ENCODE measurements at places on chromosomes 1 and 21. TPM values are rescaled to one million over a fixed set of nuclear protein-coding genes. Genes with fewer than 3 reads are reported as not detected.
A peak's percentile ranks its signal among the peaks of the same experiment; 100 is the strongest.

DNA sequence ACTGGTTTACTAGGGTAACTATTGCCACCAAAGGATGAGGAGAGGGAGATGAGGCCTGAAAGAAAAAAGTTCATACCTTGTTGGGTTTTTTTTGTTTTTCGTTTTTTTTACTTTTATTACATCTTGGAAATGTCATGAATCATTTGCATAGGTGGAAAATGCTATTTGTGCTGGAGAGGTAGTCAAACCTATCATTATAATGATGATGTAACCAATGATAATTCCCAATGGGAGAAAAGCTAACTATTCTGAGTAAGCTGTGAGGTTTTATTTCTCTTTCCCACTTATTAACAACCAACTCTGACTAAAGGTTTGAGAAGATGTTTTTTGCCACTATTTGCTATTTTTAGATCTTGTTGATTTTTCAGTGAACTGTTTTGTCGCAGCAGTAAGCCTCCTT is 29.0 kb downstream of the SH3GLB1 start:
- no peak overlapping the region for H3K27ac ChIP-seq
- no peaks in the 10 kb centered on the region for H3K4me1 ChIP-seq
- DNase-seq, result no peak
- H3K36me3 ChIP-seq, result peaks cover 40% of the 10 kb centered on the region
- no peaks in the 10 kb centered on the region for H3K27me3 ChIP-seq

Gene COL11A1
- 0.86 TPM for total RNA-seq

DNA sequence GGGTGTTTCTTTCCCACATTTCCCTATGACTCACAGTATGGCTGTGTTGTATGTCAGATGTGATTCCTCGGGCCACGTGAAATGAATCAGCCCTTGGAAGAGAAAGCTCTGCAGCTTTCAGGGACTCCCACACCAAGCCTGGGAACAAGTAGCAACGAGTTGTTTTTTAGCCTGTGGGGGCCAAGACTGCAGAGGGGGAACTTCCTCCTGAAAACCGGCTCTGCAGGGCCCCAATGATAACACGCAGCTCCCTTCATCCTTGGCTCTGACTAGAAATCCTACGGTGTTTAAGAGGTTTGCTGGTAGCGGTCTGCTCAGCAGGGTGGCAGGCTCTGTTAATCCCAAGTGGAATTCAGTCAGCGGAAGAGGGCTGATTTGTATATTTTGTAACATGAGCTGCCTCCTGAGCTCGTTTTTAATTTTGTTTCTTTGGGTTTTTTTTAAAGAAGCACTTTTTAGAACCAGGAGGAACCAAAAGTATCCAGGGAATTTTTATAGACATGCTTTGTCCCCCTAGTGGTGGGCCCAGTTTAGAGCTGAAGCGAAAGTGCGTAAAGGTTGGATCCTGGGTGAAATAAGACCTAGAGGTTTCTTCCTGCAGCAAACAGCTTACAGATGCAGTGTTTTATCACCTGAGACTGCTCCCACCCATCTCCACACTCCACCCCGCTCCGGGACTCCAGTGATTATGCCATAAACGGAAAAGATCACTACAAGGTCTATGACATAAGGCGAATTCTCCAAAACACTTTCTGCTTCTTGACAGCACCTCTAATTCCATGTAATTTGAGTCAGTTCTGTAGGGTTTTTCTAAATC is 48.8 kb downstream of the LAMC2 start:
- no peaks in the 10 kb centered on the region for H3K36me3 ChIP-seq
- no peaks in the 10 kb centered on the region for H3K27me3 ChIP-seq
- DNase-seq, result peak; percentile 83
- H3K27ac ChIP-seq, result peak overlapping the region; percentile 68

GRCh38 chr1:7373876-7374562 is 397.1 kb upstream of the VAMP3 start:
- no peak overlapping the region for H3K4me3 ChIP-seq
- no peaks in the 10 kb centered on the region for H3K36me3 ChIP-seq
- no peaks in the 10 kb centered on the region for H3K4me1 ChIP-seq
- peak; percentile 28 for DNase-seq

Gene HES3
- total RNA-seq, result not detected

- no peaks in the 10 kb centered on the region for H3K36me3 ChIP-seq
- DNase-seq, result peak; percentile 4
- H3K27me3 ChIP-seq, result no peaks in the 10 kb centered on the region
- no peak overlapping the region for H3K4me3 ChIP-seq
- no peak overlapping the region for H3K27ac ChIP-seq
- no peaks in the 10 kb centered on the region for H3K4me1 ChIP-seq
These were observed 329.9 kb upstream of the GREM2 start for GRCh38 chr1:240941701-240942370.

DNA sequence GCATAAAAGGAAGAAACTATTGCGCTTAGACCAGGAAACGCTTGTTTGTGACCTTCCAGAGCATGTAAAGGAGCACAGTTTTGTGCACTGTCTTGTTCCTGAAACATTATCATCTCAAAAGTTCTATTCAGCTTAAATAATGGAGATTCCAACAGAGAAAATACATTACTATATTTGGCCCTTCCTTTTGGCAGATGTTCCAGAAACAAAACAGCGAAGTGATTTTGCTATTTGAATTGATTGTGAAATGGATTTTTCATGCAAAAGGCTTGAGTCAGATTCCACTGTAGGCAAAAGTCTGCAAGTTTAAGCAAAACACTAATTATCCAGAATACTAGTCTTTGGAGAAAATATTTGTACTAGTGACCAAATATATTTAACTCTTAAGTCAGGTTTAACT is 80.3 kb upstream of the PTBP2 start:
- H3K4me3 ChIP-seq, result no peak overlapping the region
- peak; percentile 58 for DNase-seq
- no peak overlapping the region for H3K27ac ChIP-seq
- no peaks in the 10 kb centered on the region for H3K27me3 ChIP-seq
- H3K36me3 ChIP-seq, result no peaks in the 10 kb centered on the region
- peaks cover 11% of the 10 kb centered on the region for H3K4me1 ChIP-seq

Gene CD34
- 44.8 TPM for total RNA-seq

Gene DNAH14
- 61.3 TPM for total RNA-seq

DNA sequence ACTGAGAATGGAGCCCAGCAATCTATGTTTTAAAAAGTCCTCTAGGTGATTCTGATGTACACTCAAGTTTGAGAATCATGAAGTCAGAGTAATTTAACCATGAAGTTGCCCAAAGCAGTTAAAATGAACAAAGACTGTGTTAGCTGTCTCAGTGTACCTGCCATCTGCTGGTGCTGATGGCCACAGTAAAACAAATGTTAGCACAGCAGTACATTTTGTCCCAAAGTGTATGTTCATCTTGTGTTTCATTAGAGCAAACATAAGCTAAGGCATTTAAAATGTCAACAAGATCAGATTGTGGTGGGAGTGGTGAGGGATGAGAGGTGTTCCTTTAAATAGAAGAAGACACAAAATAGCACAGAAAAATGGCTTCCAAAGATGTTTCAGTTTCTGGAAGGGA is 31.1 kb downstream of the FYB2 start:
- no peaks in the 10 kb centered on the region for H3K36me3 ChIP-seq
- H3K4me3 ChIP-seq, result no peak overlapping the region
- peaks cover 8% of the 10 kb centered on the region for H3K4me1 ChIP-seq
- no peak overlapping the region for H3K27ac ChIP-seq
- no peaks in the 10 kb centered on the region for H3K27me3 ChIP-seq

- H3K4me3 ChIP-seq, result no peak overlapping the region
- DNase-seq, result no peak
- no peaks in the 10 kb centered on the region for H3K27me3 ChIP-seq
- no peaks in the 10 kb centered on the region for H3K4me1 ChIP-seq
These were observed 18.9 kb upstream of the SCAF4 start for GRCh38 chr21:31750843-31751242.

- H3K27ac ChIP-seq, result peak overlapping the region; percentile 86
- no peaks in the 10 kb centered on the region for H3K36me3 ChIP-seq
- peaks cover 9% of the 10 kb centered on the region for H3K4me1 ChIP-seq
- H3K27me3 ChIP-seq, result peaks cover 5% of the 10 kb centered on the region
- DNase-seq, result no peak
These were observed 1.1 kb downstream of the DENND2D start for GRCh38 chr1:111199329-111199728.

DNA sequence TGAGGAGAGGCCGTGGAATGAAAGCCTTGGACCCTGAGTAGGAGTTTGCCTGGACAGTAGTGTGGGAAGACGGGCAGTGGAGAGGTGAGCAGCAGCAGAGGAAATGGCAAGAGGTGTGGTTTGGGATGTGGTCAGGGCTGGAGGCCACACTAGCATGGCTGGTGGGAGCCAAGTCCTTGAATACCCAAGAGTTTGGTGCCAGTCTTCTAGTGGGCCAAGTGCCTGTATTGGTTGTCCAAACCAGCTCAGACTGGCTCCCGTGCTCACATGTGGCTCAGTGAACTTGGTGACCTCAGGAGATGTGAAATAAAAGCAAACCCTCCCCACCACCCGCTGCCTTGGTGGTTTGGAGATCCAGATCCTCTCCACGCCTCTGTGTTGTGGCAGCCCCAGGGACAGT is 2.4 kb downstream of the GUCA2A start:
- H3K36me3 ChIP-seq, result no peaks in the 10 kb centered on the region
- H3K4me1 ChIP-seq, result peaks cover 11% of the 10 kb centered on the region
- DNase-seq, result no peak
- H3K27me3 ChIP-seq, result no peaks in the 10 kb centered on the region

DNA sequence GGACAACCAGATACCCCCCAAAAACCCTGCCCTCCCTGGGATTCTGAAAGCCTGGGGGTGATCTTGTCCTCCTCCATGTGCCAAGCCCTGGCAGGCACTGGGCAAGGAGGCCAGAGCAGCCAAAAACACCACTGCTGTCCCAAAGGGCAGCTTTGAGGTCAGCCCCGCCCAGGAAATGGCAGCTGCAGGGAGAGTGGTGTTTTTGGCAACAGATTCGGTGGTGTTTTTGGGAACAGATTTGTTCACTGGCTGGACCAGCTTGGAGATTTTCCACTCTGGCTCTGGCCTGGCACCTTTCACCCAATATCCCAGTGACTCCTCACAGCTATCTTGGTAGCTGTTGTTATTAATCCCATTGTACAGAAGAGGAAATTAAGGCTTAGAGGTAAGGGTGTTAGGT is 34.7 kb downstream of the LRP8 start:
- H3K27ac ChIP-seq, result no peak overlapping the region
- no peaks in the 10 kb centered on the region for H3K36me3 ChIP-seq
- no peak for DNase-seq
- H3K27me3 ChIP-seq, result no peaks in the 10 kb centered on the region
- H3K4me1 ChIP-seq, result peaks cover 2% of the 10 kb centered on the region
- H3K4me3 ChIP-seq, result no peak overlapping the region

Gene S100A1
- total RNA-seq, result 1.8 TPM

Gene SRGAP2B
- 49.8 TPM for total RNA-seq

GRCh38 chr21:34687745-34688144 is 19.0 kb downstream of the CLIC6 start:
- no peaks in the 10 kb centered on the region for H3K36me3 ChIP-seq
- no peak overlapping the region for H3K4me3 ChIP-seq
- no peaks in the 10 kb centered on the region for H3K4me1 ChIP-seq
- H3K27ac ChIP-seq, result no peak overlapping the region
- no peak for DNase-seq
- H3K27me3 ChIP-seq, result no peaks in the 10 kb centered on the region

DNA sequence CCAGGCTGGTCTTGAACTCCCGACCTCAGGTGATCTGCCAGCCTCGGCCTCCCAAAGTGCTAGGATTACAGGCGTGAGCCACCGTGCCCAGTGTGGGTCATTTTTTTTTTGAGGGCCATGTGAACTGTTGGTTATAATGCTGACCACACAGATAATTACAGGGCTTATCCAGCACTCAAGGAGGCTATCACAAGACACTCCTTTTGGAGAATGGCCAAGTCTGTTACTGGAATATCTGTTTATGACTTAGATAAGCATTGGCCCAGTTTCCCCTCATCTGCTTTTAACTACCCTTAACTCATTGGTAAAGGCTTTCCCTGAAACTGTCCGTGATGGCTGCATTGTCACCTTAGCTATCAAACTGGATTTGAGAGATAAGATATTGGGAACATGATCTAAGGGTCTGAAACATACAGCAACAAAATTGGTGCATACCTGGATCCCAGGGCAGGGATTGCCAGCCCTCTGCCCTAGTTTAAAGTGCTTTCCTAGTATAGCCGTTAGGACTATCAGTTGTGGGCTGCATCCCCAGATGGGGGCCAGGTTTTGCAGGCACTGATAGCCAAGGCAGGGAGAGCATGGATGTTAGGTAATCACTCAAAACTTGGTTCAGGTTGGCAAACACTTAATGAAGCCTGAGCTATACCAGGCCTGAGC is 15.6 kb downstream of the SZT2 start:
- H3K27ac ChIP-seq, result no peak overlapping the region
- peaks cover 30% of the 10 kb centered on the region for H3K36me3 ChIP-seq
- no peak for DNase-seq
- H3K27me3 ChIP-seq, result no peaks in the 10 kb centered on the region
- H3K4me1 ChIP-seq, result peaks cover 2% of the 10 kb centered on the region
- H3K4me3 ChIP-seq, result no peak overlapping the region

Gene DIRAS3
- total RNA-seq, result 0.77 TPM

GRCh38 chr1:40495315-40495903 is 13.2 kb upstream of the EXO5 start:
- no peaks in the 10 kb centered on the region for H3K27me3 ChIP-seq
- no peak for DNase-seq
- H3K4me1 ChIP-seq, result no peaks in the 10 kb centered on the region
- peaks cover 34% of the 10 kb centered on the region for H3K36me3 ChIP-seq
- H3K4me3 ChIP-seq, result no peak overlapping the region
- H3K27ac ChIP-seq, result no peak overlapping the region

DNA sequence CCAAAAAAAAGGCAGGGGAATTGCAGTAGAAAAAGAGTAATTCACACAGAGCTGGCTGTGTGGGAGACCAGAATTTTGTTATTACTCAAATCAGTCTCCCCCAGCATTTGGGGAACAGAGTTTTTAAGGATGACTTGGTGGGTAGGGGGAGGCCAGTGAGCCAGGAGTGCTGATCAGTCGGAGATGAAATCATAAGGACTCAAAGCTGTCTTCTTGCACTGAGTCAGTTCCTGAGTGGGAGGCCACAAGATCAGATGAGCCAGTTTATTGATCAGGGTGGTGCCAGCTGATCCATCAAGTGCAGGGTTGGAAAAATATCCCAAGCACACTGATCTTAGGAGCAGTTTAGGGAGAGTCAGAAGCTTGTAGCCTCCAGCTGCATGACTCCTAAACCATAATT is 23.7 kb upstream of the EDARADD start:
- no peak overlapping the region for H3K4me3 ChIP-seq
- no peaks in the 10 kb centered on the region for H3K27me3 ChIP-seq
- H3K4me1 ChIP-seq, result no peaks in the 10 kb centered on the region
- DNase-seq, result no peak
- no peak overlapping the region for H3K27ac ChIP-seq

DNA sequence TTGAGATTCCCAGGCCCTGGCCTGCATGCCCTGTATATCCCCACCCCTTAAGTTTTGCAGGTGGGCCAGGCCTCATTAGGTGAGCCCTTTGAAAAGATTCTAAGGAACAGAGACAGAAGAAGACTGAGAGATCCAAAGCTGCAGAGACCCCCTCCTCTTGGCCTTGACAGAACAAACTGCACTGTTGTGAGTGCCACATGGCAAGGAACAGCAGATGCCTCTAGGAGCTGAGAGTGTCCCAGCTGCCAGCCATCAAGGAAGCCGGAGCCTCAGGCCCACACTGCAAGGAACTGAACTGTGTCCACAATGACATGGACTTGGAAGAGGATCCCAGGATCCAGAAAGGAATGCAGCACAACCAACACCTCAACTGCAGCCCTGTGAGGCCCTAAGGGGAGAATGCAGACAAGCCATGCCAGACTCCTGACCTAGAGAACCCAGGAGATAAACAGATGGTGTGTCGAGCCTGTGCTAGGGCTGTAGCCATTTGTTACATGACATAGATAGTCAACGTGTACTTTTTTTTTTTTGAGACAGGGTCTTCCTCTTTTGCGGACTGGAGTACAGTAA is 182.7 kb downstream of the AJAP1 start:
- H3K4me1 ChIP-seq, result no peaks in the 10 kb centered on the region
- no peak for DNase-seq
- no peaks in the 10 kb centered on the region for H3K36me3 ChIP-seq
- H3K4me3 ChIP-seq, result no peak overlapping the region
- no peaks in the 10 kb centered on the region for H3K27me3 ChIP-seq
